ENCODE measurements at places on chromosomes 5 and 9. TPM values are rescaled to one million over a fixed set of nuclear protein-coding genes. Genes with fewer than 3 reads are reported as not detected.

Gene BRIX1
- 15.8 TPM for total RNA-seq

Gene RNF183
- not detected for total RNA-seq

DNA sequence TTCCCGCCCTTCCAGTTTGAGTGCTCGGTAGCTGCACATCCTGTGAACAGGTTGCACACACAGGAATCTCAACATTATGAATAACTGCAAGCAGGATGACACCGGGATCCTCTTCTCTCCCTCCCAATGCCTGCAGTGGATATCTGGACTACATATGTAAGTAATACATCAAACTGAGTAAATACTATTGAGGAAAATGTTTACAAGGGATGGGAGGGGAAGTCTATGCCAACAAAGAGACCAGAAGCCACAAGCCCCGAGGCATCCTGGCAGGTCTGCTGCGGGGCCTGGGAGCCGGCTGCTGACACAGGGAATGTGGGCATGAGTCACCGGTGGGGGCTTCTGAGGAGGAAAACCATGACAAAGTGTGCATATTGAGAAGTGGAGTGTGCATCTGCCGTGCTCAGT is 8.6 kb upstream of the ANKRD33B start:
- H3K27me3 ChIP-seq, result peaks cover 5% of the 10 kb centered on the region
- DNase-seq, result no peak
- no peaks in the 10 kb centered on the region for H3K36me3 ChIP-seq
- H3K4me3 ChIP-seq, result no peak overlapping the region

DNA sequence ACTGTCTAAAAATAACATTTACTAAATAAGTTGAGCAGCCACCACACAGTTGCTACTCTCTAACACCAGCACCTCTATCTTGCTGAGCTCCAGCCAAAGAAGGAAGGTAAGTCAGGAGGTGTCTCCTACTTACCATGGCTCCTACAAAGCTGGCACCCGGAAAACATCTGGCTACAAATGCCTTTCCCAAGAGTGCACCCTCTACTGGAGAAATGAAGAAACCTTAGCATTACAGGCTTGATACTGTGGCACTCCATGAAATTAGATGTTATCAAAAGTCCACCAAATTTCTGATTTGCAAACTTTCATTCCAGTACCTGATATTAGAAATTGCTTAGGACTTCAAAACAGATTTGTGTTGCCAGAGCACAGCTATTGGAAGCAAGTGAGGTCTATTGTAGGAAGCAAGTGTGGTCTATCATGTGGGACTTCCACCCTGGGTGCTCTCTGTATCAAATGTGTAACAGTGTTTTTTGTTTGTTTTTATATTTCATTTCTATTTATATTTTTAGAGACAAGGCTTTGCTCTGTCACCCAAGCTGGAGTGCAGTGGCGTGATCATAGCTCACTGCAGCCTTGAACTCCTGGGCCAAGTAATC is 25.7 kb upstream of the RFK start:
- no peaks in the 10 kb centered on the region for H3K4me1 ChIP-seq
- DNase-seq, result no peak
- no peaks in the 10 kb centered on the region for H3K36me3 ChIP-seq

DNA sequence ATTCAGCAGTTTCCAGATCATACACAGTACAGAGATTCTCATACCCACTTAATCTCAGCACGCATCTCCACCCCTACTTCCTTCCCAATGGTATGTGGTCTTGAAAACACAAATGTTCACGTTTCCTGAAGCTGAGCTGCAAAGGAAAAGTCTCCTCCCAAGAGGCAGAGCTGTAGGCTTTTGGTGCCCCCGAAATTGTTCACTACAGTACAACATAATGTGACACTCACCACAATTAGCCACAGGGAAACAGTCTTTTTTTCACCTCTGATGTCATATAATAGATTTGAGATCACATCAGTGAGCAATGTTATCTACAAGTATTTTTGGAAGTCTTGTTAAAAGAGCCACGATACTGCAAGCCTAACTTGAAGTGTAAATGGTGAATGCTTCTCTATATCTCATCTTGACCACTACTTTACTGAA is 40.2 kb downstream of the NFIB start:
- no peaks in the 10 kb centered on the region for H3K27me3 ChIP-seq
- H3K4me1 ChIP-seq, result peaks cover 42% of the 10 kb centered on the region
- no peak overlapping the region for H3K4me3 ChIP-seq
- no peak overlapping the region for H3K27ac ChIP-seq

Gene NUTM2G
- not detected for total RNA-seq

GRCh38 chr9:85738509-85738908 is 3.2 kb downstream of the AGTPBP1 start:
- no peaks in the 10 kb centered on the region for H3K27me3 ChIP-seq
- no peak overlapping the region for H3K4me3 ChIP-seq
- no peaks in the 10 kb centered on the region for H3K36me3 ChIP-seq
- H3K4me1 ChIP-seq, result no peaks in the 10 kb centered on the region
- no peak overlapping the region for H3K27ac ChIP-seq
- DNase-seq, result no peak

Gene LRRC70
- total RNA-seq, result 5.7 TPM

Gene TAF11L5
- total RNA-seq, result not detected

DNA sequence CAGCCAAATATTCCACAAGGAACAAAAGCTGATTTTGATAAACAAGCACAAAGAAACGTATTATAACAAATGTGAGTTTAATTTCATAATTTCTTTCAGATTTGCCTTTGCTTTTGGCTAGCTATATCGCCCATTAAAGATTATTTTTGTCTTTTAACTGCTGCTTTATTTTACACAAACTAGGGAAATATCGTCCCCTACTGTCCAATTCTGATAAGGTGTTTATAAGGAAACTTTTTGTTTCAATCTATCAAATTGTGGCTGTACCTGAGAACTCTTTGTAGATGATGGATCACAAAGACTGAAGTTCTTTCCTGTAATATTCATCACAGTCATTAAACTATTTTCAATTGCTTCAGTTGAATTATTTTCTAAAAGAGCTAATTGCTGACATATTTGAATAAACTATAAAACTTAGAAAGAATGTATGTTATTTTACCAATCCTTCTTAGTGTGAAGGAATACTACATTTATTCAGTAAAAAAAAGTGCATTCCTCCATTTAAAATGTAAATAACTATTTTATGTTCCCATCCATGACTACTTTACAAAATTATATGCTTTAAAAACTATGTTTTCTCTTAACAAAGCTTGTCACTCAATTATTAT is 431.3 kb upstream of the ITGA1 start:
- no peak overlapping the region for H3K4me3 ChIP-seq
- DNase-seq, result no peak
- no peak overlapping the region for H3K27ac ChIP-seq
- H3K27me3 ChIP-seq, result no peaks in the 10 kb centered on the region
- no peaks in the 10 kb centered on the region for H3K4me1 ChIP-seq

GRCh38 chr9:120385606-120386389 is 194.2 kb downstream of the CDK5RAP2 start:
- no peak overlapping the region for H3K4me3 ChIP-seq
- no peak for DNase-seq
- H3K27me3 ChIP-seq, result no peaks in the 10 kb centered on the region
- H3K27ac ChIP-seq, result no peak overlapping the region
- no peaks in the 10 kb centered on the region for H3K4me1 ChIP-seq

Gene BTNL3
- not detected for total RNA-seq

GRCh38 chr9:137534256-137535119 is 15.7 kb downstream of the PNPLA7 start:
- peaks cover 9% of the 10 kb centered on the region for H3K4me1 ChIP-seq
- H3K27ac ChIP-seq, result no peak overlapping the region
- H3K27me3 ChIP-seq, result no peaks in the 10 kb centered on the region
- H3K36me3 ChIP-seq, result no peaks in the 10 kb centered on the region

DNA sequence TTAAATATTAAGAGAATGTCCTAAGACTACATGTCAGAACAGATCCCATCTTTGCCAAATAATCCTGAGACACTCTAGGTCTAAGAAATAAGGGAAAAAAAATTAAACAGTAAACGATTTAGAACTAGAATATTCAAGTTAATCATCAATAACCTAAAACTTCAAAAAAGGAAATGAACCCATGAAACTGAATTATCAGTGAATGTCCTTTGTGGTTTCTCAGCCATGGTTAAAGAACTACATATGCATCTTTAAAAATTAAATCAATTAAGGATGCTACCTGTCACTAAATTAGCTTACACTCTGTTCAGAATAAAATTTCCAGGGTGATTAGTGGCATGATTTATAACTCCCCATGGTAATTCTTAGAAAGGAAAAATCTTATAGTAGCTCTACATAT is 850.0 kb upstream of the C9orf72 start:
- no peak overlapping the region for H3K4me3 ChIP-seq
- no peaks in the 10 kb centered on the region for H3K4me1 ChIP-seq
- no peak for DNase-seq
- H3K27ac ChIP-seq, result no peak overlapping the region
- no peaks in the 10 kb centered on the region for H3K27me3 ChIP-seq
- no peaks in the 10 kb centered on the region for H3K36me3 ChIP-seq

DNA sequence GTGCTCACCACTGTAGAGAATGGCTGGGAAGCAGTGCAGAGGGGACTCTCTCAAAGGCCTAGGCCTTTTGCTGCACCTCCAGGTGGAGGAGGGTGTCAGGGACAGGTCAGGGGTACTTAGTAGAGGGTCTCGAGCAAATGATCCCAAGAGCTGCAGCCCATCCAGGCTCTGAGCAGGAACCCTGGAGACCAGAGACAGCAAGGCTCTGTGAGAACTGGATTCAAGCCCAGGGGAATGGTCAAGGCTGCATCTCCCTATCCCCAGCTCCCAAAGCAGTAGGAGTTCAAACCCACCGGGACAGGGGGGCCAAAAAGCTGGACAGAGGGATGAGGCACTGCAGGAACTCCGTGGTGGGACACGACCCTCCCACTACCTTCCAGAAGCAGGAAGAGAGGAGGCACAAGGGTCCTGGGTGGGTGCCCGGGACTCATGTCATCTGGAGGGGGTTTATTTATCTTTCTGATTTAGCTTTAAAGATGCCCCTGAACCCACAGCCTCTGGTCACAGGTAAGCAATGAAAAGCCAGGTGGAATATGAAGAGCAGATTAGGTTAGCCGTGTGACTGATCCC is 124.8 kb downstream of the MVB12B start:
- H3K27me3 ChIP-seq, result no peaks in the 10 kb centered on the region
- H3K4me1 ChIP-seq, result no peaks in the 10 kb centered on the region
- H3K4me3 ChIP-seq, result no peak overlapping the region
- no peaks in the 10 kb centered on the region for H3K36me3 ChIP-seq
- no peak for DNase-seq
- H3K27ac ChIP-seq, result no peak overlapping the region

Gene GLDC
- total RNA-seq, result 3.0 TPM

GRCh38 chr9:129241725-129242124 is 63.7 kb upstream of the IER5L start:
- peaks cover 6% of the 10 kb centered on the region for H3K4me1 ChIP-seq
- H3K27ac ChIP-seq, result no peak overlapping the region
- no peaks in the 10 kb centered on the region for H3K36me3 ChIP-seq
- peaks cover 4% of the 10 kb centered on the region for H3K27me3 ChIP-seq

Data from left lung (tissue), 14 donors.